ENCODE measurements at places on chromosomes 2 and 18.

- DNase-seq: no peak
These were observed 200.8 kb downstream of the EIPR1 start for GRCh38 chr2:3176869-3177255.

DNA sequence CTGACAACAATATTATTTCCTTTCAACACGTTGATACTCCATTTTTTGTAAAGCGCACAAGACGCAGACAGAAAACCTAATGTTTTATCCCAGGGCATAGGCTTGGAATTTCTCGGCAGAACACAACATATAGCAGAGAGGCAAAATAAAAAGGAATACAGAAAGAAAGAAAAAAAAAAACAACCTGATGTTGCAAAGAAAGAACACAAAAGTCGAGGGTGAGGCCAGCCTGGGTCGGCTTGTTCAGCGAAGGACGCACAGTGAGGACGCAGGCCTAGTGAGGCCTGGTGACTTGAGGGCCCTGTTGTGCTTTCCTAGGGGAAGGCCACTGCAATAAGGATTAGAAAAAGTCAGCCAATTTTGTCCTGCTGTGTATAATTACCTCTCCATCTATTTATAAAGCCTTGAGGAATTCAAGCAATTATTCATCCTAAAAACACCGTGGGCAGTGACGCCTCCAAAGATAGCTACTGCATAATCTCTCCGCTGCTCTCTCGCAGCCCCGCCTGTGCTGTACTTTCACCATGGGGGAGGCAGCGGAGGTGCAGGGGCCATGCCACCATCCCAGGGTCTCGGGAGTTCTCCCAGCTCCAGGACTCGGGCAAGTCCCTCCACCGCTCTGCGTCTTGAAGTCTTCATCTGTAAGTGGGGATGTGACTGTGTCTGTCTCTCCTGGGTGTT lies 61.9 kb upstream of the SH3RF3 start:
- no peak for DNase-seq

DNA sequence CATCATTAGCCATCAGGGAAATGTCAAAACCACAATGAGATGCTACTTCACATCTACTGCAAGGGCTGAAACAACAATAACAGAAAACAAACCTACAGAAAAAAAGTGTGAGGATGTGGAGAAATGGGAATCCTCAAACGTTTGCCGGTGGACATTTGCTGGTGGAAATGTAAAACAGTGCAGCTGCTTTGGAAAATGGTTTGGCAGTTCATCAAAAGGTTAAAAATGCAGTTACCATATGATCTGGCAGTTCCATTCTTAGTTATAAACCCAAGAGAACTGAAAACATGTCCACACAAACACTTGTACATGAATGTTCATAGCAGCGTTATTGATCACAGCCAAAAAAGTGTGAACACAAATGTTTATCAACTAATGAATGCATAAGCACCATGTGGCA lies 44.2 kb downstream of the PROC start:
- DNase-seq: no peak

- no peak for DNase-seq
These were observed 117.7 kb downstream of the B3GNT2 start for GRCh38 chr2:62313449-62314227.

DNA sequence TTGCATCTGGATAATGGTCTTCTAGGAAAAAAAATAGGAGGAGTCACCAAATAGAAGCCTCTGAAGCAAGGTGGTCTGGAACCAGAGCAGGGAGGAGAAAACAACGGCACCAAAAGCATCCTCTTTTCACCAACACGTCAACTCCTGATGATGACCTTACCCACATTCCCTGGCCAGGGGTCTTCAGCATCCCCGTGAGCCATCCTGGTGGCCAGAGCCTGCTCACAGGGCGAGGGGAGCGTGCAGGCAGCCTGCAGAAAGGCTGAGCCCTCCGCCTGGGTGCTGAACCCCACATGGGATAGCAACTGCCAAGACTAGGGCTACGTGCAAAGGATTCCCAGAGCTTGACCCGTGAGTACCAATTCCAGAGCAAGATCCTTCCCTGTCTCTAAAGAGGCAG lies 191.0 kb downstream of the NDUFA10 start:
- DNase-seq: no peak

DNA sequence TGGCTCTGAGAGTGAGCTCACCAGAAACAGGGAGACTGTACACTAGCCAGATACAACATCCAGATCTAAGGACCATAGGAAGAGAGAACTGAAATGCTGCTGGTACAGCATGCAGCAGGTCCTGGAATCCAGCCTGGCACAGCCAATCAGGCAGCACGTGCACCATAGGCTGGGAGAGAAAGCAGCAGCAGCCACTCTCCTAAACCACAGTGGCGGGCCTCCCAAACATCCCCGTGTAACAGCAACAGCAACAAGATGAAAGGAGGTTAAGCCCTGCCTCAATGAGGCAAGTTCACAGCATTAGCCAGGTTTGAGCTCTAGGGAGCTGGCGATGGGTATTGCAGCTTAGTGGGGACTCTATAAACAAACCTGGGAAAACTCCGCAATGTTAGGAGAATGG lies 192.0 kb downstream of the EPHA4 start:
- DNase-seq: no peak

- DNase-seq: no peak
These were observed 3.6 kb upstream of the NCL start for GRCh38 chr2:231467613-231468530.

Measured in activated CD4-positive, alpha-beta T cell treated with anti-CD3 and anti-CD28 coated beads, Interleukin-2, amount 50 U/mL, for 48 hours (primary cell).